Left renal pelvis (tissue), 4 donors: ENCODE measurements at places on chromosomes 4 and X. TPM values are rescaled to one million over a fixed set of nuclear protein-coding genes. Genes with fewer than 3 reads are reported as not detected.

The USP27X gene
- 10.6 TPM for polyA plus RNA-seq

The ANOS1 gene
- polyA plus RNA-seq, result 10.6 TPM

The PNPLA4 gene
- polyA plus RNA-seq, result 27.2 TPM

GRCh38 chr4:4836044-4836443 is 23.4 kb upstream of the MSX1 start:
- DNase-seq, result no peak

DNA sequence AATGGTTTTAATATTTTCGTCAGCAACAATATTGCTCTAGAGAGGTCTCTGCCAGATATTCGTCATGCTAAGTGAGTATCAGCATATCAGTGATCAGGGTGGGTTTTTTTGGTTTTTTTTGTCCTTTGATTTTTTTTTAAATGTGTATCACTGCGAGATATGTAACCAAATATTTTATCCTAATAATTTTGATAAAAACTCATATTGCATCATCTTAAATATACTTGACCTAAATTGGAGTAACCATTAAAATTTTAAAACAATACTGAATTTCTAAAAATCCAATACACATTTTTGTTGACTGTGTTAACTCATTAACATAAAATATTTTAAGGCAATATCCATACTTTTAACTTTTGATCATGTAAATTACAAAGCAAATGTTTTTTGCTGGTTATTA is 498.5 kb downstream of the GALNTL6 start:
- DNase-seq, result no peak

- DNase-seq, result no peak
Measured at GRCh38 chrX:110108381-110108821, 105.5 kb downstream of the TMEM164 start.

The SASH3 gene
- polyA plus RNA-seq, result 3.6 TPM

- DNase-seq, result no peak
Measured at GRCh38 chrX:7330556-7330955, 182.6 kb upstream of the PUDP start.

The IL3RA gene
- polyA plus RNA-seq, result 14.7 TPM

The EFHC2 gene
- polyA plus RNA-seq, result 10.1 TPM

- no peak for DNase-seq
Measured at GRCh38 chr4:4418676-4419390, 31.9 kb downstream of the NSG1 start.

- DNase-seq, result no peak
Measured at GRCh38 chrX:9668537-9668936, 97.1 kb downstream of the GPR143 start.

DNA sequence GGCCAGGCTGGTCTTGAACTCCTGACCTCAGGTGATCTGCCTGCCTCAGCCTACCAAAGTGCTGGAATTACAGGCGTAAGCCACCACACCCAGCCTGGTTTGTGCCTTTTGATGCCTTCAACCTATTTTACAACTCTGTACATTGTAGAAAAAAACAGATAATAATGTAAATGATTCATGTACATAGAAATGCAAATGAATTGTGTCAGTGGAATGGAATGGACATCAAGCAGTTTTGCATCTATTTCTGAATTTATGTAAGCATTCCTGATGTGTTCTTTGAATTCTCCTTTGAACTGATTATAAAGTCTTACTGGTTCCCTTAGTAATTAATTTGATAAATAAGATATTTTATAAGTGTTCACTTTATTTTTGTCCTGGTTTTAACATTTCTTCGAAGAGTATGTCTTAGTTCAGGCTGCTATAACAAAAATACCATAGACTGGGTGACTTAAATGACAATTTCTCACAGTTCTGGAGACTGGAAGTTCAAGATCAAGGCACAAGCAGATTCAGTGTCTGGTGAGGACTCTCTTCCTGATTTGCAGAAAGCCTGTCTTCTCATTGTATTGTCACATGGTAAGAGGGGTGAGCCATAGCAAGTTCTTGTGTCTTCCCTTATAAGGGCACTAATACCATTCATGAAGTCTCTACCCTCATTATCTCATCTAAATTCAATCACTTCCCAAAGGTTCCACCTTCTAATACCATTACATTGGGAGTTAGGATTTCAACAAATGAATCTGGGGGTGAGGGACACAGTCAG is 162.2 kb upstream of the S100G start:
- DNase-seq, result no peak

DNA sequence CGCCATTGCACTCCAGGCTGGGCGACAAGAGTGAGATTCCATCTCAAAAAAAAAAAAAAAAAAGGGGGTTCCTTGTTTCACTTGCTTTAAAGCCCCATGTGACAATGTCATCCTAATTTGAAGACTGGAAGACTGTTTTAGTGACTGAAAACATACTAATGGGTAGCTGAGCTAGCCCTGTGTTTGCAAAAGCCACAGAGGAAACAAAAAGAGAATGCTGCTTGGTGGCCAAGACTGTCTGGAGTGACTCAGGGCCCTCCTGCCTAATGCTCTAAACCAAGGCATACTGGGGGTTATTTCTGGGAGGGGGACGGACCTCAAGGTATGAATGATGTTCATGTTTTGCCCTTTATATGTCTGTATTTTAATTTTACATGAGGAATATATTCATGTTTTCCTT is 16.0 kb downstream of the HPSE start:
- no peak for DNase-seq

- DNase-seq, result no peak
Measured at GRCh38 chr4:71558248-71558647, 219.4 kb downstream of the SLC4A4 start.

- no peak for DNase-seq
Measured at GRCh38 chr4:76898949-76899645, 1.2 kb upstream of the SOWAHB start.

- DNase-seq, result no peak
Measured at GRCh38 chrX:23726191-23726590, 16.9 kb downstream of the ACOT9 start.

GRCh38 chrX:34656842-34657725 is at the start of gene TMEM47:
Gene TMEM47 (minus strand): TSS chrX:34657285. CDS start chrX:34657029, 256 bp downstream.
- DNase-seq, result no peak

DNA sequence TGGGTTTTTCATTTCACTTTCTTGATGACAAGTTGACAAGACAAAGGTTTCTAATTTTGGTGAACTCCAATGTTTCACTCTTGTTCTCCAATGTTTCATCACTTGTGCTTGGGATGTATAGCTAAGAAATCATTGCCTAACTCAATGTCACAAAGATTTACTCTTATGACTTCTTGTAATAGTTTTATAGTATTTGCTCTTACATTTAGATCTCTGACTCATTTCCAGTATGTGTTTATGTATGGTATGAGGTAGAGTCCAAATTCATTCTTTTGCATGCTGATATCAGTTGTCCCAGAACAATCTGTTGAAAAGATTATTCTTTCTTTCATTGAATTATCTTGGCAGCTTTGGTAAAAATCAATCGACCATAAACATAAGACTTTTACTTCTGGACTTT is 12.2 kb upstream of the NWD2 start:
- no peak for DNase-seq

The ADGRG4 gene
- not detected for polyA plus RNA-seq

- DNase-seq, result no peak
Measured at GRCh38 chrX:45513042-45513441, 312.4 kb upstream of the DIPK2B start.

The SRPX2 gene
- 15.4 TPM for polyA plus RNA-seq

GRCh38 chr4:56314207-56314915 is 72.9 kb downstream of the AASDH start:
- DNase-seq, result no peak

GRCh38 chrX:29762006-29762405 is 453.4 kb upstream of the MAGEB2 start:
- no peak for DNase-seq

DNA sequence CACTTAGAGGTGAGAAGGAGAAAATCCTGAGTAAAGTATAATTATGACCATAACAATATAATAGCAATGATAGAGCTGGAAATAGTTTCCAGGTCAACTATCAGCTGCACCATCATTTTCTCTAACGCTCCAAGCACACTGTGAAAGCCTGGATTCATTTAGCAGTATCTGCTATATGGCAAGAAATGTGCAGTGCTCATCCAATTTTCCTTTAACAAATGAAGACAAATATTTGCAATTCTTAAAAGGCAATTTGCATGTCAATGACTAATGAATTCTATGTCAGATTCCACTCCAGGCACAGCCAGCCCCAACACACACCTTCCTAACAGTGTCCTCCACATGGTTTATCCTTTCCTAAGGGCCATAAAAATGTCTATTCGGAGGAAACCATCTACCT is 12.7 kb downstream of the PRSS12 start:
- no peak for DNase-seq

The TKTL2 gene
- not detected for polyA plus RNA-seq

- no peak for DNase-seq
Measured at GRCh38 chrX:102744307-102744706, 23.8 kb downstream of the GPRASP3 start.

DNA sequence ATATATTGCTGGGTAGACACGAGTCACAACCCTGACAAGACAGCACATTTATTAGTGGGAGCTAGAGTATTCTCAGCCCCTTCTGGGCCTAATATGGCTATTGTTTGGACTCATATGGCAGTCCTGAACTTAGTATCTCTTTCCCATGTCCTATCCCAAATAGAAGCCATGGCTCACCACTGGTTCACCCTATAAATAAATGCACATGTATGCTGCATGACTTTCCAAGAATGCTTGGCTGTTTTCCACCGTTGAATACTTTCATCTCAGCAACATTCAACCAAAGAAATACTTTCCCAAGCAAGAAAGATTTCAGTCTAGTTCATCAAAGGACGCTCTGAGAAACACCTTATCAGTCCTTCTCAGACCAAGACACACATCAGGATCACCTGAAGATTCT is 36.7 kb downstream of the SMPX start:
- no peak for DNase-seq

The ETDA gene
- polyA plus RNA-seq, result not detected

DNA sequence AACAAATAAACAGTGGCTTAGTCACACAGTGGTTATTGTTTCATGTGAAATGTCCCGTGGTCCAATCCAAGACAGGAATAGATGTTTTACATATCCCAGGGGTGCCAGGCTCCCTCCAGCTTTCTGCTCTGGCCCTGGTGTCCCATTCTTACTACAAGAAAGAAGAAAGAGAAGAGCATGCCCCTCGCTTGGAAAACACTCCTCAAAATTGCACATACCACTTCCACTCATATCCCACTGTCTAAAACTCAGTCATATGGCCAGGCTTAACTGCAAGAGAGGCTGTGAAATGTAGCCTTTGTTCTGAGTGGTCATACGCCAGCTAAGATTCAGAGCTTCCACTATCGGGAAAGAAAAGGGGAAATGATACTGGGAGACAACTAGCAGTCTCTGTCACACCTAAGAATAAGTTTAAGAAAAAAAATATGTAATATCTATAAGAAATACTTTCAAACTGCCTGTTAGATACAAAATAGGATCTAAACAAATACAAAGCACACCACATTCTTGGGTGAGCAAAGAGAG is 306.8 kb upstream of the FAM241A start:
- DNase-seq, result no peak

DNA sequence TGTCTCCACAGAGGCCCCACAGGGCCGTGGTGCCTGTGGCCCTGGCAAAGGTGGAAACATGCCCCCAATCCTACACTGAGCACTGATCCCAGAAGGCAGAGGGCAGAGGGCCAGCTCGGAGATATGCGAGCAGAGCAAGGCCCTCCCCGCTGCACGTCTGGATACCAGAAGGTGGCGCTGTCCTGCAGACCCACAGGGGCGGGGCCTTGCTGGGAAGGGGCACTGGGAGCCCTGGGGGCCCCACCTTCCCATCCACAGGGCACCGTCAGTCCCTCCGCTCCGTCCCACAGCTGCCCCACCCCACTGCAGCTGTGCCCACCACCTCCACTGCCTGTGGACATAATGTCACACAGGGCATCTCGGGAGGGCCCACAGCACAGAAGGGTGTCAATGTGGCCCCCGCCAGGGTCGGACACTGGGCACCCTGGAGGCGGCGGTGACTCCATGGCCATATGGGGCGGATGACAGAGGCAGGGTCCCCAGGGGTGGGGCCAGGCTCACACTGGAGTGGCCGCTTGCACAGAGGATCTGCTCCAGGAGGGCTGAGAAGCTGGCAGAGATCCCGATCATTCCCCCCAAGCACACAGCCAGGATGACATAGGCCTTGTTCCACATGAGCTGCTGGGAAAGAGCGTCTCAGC is 4.8 kb downstream of the SLC49A3 start:
- DNase-seq, result no peak

The XG gene
- polyA plus RNA-seq, result 0.47 TPM

The KDR gene
- polyA plus RNA-seq, result 48.6 TPM

- no peak for DNase-seq
Measured at GRCh38 chr4:163470391-163470790, 3.2 kb downstream of the TKTL2 start.
